ENCODE measurements at places on chromosomes 13 and 19. TPM values are rescaled to one million over a fixed set of nuclear protein-coding genes. Genes with fewer than 3 reads are reported as not detected.

The HRC gene
- 606 TPM for total RNA-seq

The CRB3 gene
- not detected for total RNA-seq

The SIGLEC5 gene
- total RNA-seq, result not detected

The NOVA2 gene
- total RNA-seq, result 5.4 TPM

The MIDN gene
- 123 TPM for total RNA-seq

Data from right cardiac atrium (tissue), 5 donors.